ENCODE measurements at places on chromosomes 1 and 21. TPM values are rescaled to one million over a fixed set of nuclear protein-coding genes. Genes with fewer than 3 reads are reported as not detected.

- no peak for DNase-seq
Observed at GRCh38 chr1:246683521-246683920, 40.7 kb upstream of the SCCPDH start.

DNA sequence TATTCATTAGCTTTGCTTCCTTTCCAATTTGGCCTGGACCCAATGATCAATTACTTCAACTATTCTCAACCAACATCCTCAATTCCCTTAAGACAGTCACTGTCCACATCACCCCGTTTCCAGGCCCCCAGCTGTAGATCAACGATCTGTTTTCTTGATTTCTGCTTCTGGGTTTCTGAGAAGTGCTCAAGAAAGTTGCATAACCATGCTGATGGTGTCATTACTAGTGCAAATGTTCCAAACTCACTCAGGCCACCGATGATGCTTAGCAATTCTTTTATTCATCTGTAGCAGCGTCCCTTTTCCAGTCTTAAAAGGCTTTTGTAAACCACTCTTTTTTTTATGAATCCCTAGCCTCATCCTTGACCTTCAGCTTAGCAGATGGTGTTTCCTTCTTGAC, 155.8 kb upstream of the PTGFR start:
- DNase-seq: no peak

DNA sequence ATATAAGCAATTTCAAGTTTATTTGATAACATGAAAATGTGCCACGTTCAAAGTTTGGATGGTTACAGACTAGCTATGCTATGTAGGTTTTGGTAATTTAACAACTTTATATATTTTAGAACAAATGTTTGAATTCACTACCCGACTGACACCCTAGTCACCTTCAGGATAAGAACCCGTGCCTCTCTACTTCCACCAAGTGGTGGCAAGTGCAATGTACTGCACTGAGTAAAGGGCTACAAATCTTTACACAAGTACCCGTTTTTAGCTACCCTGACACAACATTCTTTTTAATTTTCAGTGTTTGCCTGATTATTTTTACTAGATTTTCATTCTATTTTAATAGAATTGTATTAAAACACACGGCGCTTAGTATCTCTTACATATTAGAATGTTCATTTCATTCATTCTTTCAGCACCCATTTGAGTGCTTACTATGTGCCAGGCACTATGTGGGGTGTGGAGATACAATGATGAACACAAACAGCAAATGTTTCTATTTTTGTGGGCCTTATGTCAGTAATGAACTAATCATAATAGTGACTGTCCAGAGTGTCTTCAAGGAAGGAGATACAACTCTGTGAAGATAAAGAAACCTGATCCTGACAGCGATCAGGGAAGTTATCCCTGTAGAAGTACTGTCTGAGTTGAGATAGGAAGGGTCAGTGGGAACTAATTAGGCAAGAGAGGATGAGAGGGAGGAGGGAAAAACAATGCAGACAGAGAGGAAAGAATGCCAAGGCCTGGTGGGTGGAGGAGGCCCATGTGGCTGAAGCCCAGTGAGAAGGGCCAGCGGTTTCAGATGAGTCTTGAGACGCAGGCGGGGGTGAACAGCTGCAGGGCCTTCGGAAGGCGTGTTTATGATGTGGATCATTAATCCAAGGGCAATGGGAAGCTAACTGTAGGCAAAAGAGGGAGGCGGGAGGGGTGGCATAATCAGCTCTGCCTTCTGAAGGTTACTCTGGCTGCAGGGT, 3.8 kb downstream of the LCA5L start:
- DNase-seq: peak; percentile 52

The HPCA gene
- total RNA-seq: not detected

DNA sequence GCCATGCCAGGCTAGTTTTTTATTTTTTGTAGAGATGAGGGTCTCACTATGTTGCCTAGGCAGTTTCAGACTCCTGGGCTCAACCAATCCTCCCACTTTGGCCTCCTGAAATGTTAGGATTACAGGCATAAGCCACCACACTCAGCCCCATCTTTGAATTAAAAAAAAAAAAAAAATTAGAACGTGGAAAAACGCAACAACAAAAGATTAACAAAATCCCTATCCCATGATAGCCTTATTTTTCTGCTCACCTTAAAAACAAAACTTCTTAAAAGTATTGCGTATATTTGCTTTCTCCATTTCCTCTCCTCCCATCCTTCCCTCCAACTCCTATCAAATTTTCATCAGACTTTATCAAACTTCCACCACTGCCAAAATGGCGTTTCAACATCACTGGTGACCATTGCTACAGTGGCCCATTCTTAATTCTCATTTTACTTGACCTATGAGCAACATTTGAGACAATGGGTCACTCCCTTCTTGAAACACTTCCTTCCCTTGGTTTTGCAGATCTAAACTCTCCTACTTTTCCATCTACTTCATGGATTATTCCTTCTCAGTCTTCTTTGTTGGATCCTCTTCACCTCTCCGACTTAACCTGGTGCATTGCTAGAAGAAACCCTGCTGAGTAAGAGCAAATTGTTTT, 579 bp upstream of the ZNF684 start:
- peak; percentile 16 for DNase-seq

DNA sequence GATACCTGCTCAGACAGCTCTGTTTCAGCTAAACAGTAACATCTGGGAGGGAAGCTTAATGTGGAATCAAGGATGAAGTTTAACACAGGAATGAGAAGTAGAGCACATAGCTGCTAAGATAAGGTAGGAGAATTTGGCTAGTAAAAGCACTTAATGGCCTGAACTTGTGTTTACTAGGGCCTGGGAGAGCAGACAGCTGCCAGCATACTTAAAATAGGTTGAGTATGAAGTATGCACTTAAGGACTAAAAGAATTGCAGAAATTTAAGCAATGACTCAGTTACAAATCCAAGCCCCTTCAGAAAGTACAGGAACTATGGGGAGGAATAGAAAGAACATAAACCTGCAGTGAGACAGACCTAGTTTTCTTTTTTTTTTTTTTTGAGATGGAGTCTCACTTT, 53.0 kb downstream of the BACH1 start:
- no peak for DNase-seq

GRCh38 chr1:79895573-79895972, 889.0 kb upstream of the ADGRL4 start:
- DNase-seq: no peak

The HCRTR1 gene
- total RNA-seq: not detected

The OXCT2 gene
- total RNA-seq: 0.35 TPM

- DNase-seq: peak; percentile 73
Observed at GRCh38 chr1:86409416-86410021, 13.4 kb upstream of the ODF2L start.

GRCh38 chr21:39531840-39532239, 80.1 kb downstream of the SH3BGR start:
- DNase-seq: no peak

DNA sequence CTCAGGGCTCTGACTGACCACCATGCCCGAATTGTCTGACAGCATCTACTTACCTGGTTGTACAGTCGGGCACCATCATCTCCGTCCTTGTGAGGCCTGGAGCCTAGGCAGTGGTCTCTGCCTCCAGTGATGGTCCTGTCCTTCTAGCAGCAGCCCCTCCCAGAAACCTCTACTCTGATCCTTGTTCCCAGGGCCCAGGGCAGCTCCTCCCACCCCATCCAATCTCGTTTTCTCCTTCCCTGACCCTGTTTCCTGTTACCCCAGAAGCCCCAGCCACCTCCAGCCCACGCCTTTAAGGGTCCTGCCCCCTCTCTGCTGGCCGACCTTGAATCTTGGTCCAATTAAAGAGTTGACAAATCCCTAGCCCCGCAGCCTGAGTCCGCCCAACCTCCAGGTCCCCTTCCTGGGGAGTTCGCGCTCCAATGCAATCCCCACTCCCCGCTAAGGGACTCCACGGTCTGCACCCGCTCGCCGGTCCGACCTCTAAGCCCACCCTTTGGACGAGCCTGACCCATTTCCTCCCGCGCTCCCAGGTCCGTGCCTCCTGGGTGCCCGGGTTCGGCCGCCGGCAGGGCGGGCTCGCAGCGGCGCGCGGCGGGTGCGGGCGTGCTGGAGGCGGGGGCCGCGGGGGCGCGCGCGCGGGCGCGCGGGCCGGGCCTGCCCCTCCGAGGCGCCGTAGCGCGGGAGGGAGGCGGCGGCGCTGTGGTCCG, at the start of gene B4GALT2:
Gene B4GALT2, plus strand, starts transcription at position 660 of the 710 bp plus-strand sequence. CDS start 1,951 bp downstream, outside the sequence.
- DNase-seq: peak; percentile 25

The PATJ gene
- total RNA-seq: 10.0 TPM

DNA sequence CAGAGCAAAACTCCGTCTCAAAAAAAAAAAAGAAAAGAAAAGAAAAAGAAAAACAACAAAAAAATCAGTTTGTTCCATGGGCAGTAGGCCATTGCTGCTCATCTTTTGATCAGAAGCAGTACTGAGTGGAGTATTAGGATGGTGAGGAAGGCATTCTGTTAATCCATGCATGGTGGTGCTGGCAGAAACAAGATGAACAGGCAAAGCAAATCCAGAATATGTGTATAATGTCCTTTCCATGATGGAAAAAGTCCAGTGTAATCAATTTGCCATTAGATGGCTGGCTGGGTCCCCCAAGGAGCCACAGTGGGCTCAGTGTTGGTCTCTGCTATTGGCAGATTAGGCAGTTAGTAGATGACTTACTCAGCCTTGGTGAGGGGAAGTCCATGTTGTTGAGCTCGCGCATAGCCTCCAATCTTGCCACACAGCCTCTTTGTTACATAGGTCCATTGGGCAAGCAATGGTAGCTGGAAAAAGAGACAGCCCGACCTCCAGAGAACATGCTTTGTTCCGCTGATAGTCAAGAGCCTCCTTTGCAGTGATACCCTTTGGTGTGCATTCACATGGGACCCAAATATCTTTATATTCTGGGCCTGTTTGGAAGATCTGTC, 23.3 kb downstream of the H3-3A start:
- no peak for DNase-seq

The LIN28A gene
- not detected for total RNA-seq

DNA sequence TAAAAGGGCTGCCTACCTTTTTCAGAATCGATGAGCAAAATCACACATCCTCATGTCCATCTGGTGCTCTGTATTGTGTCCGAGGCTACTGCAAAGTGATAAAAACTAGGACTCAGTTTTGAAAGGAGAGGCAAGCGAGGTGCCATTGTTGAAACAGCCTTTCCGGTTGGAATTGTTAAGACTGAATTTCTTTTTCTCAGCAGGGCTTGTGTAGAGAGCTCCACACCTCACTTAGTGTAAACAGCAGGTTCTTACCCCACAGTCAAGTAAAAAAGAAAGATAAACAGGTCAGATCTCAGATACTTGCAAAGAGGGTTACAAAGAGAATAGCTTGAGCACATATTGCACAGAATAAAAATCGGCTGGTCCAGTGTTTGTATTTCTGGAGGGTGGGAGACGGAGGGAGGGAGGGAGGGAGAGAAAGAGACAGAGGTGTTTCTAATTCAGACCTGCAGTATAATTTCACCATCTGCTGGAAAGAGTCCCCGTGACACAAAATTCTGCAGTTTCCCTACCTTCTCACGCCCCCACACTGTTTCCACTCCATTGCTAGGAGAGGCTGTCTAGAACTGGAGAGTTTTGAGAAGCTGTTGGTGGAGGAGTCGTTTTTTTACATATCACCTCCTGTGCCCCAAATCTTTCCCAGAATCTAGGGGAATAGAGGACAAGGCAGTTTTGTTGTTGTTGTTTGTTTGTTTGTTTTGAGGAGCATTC, 82.5 kb downstream of the EDEM3 start:
- DNase-seq: no peak

The IL19 gene
- total RNA-seq: not detected

DNA sequence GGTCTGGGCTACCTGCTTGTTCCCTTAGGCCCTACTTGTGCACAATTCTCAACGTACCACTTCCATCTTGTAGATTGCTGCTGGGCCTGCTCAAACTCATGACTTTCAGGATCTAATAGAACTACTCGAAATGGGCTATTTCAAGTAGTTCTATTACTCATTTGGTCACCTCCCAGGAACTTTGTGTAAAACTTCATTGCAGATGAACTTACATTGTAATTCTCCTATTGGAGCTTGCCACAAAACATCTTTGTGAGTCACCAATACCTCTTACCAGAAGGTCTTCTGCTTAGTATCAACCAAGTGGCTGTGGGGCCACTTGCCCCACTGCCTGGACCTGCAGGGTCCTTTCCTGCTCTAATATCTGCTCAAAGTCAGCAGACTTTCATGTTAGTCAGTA, 10.7 kb upstream of the MYOCOS start:
- DNase-seq: no peak

DNA sequence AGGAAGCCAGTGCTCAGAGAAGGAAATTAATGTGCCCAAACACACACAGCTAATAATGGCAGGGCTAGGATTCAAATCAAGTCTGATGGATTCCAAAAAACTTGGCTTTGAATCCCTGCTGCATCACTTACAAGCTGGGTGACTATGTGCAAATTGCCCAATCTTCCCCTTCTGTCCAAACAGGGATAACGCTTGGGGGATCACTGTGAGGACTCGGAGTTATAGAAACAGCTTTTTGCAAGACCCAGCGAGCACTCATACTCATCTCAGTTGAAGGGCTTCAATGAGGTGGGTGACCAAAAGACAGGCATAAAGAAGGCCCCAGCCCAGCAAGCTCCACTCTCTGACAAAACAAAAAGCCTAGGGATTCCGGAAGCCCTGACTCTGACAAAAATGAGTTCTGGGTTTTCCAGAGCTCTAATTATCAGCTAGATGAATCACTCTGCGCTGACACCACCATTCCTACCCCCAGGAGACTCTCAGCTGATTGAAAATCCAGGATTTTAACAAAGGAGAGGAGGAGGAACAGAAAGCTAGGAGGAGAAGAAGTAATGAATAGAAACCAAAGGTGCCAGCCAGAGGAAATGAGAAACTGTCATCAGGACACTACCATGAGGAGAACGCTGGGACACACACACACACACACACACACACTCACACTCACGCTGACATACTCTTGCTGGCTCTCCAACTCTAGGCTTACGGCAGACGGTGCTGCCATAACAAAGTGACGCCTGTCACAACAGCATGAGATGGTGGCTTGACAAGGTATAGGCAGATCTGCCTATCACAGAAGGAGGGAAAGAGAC, 1.6 kb upstream of the STK40 start:
- peak; percentile 36 for DNase-seq

The TMPRSS3 gene
- 3.2 TPM for total RNA-seq

- DNase-seq: peak; percentile 52
Observed at GRCh38 chr1:243230914-243231313, 24.2 kb downstream of the CEP170 start.

DNA sequence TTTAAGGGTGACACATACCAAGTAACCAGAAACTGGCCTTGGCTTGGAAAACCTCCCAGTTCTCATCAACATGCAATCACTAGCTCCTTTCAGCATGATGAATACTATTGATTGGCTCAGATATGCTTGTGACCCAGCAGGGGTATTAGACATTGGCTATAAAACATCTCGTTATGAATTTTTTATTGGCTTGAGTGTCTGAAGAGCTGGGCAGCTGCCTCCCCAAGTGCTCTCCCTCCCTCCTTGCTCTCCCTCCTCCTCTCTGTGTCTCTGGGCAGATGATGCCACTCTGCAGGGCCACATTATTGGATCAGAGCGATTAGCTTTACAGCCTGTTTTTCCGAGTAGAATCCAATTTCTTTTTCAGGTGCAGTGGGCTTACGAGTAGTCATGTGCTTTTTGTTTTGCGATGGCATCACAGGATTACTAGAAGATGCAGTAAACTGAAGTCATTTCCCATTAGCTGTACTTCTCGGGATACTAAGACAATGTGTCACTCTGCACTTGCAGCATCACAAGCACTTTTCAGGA, 79.3 kb upstream of the ATF3 start:
- no peak for DNase-seq
